H7 (cell line): ENCODE measurements at places on chromosomes 3 and 15.

- DNase-seq = no peak
These were observed 177.0 kb upstream of the ZBTB20 start for GRCh38 chr3:115324056-115324455.

- DNase-seq = no peak
These were observed 27.7 kb upstream of the LRRN1 start for GRCh38 chr3:3771567-3771966.

- DNase-seq = no peak
These were observed 112.6 kb downstream of the FNDC3B start for GRCh38 chr3:172151651-172152649.

- DNase-seq = no peak
These were observed 210.1 kb downstream of the TBC1D2B start for GRCh38 chr15:77867266-77868047.

- DNase-seq = peak; percentile 11
These were observed 626.3 kb upstream of the NAALADL2 start for GRCh38 chr3:174232658-174233429.

DNA sequence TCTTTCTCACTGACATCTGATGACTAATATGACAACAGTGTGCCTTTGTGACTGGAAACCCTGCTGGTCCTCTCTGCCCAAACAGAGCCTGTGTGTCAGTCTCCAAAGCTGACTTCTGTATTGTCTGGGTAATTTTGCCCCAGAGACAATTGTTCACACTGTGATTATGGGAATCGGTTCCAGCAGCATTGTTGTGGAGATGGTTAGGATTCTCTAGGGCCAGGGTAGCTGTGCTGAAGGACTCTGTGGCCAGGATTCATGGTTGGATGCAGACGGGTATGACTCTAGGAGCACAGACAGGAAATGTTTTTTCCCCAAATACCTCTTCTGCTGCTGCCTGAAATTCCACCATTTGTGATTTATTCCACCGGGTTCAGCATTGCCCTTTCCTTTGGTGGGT is 57.5 kb upstream of the ITGA11 start:
- DNase-seq = no peak

DNA sequence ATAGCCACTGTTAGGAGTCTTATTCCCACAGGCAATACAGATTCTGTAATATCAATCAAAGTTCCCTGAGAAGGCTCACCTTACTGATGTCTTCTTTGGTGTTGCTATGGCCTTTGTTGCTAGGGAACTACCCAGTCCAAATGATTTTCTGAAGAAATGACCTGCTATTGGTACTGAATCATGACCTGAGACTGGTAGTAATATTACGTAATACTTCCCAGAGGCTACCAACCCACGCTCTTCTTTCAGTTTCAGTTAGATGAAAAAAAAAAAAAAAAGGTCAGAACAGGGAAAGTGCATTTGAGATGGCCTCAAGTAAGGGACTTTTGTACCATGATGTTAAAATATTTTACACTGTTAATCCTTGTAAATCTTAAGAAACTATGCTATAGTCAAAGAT is 1092.5 kb upstream of the EPHA6 start:
- no peak for DNase-seq

DNA sequence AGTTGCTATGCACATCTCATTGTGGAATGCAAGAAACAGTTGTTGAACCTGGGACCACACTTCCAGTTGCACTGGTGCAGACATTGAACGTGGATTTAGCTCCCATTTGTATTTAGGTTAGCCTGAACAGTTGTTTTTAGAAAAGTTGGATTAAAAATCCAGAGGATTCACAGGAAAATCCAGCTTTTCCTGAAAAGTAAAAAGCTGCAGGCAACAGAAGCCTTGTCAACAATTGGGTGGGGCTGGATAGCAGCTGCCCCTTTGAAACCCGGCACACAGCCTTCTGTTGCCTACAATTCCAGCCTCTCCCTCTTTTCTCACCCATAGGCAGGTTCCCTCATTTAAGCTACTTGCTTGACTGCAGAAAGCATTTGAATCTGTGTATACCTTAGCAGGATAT is 165.3 kb upstream of the TBL1XR1 start:
- DNase-seq = no peak

GRCh38 chr15:39336926-39337325 is 244.0 kb upstream of the THBS1 start:
- no peak for DNase-seq

DNA sequence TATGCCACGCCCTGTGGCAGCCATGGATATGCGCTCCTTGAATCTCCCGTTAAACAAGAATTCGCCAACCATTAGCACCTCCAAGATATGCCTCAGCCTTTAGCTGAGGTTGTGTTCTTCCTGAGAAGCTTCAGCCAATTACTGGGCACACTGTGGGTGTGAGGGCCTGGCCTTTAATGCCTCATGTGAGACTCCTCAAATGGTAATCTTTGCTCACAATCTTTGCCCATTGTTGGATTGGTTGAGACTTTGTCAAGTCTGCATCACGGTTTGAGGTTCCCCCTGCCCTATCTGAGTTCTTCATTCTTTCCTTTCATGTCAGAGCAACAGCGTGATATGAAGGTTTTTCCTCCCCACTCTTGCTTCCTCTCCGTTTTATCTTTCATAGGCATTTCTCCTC is 108.1 kb upstream of the CCDC54 start:
- no peak for DNase-seq

DNA sequence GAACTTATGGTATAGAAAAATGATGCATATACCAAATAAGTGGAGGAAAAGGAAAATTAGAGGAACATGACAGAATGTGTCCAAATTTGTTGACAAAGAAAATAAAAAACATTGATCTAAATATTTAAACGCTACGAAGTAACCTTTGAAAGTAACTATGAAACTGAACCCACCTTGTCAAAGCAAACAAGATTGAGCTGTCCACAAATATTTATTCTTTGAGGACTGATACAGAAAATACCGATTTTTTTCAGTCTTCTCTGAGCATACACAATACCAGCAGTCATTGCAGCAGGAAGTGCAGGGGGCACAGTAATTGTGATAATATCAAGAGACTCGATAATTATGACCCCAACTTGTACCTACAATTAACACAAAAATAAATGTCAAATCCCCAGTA is 40.0 kb downstream of the ATP13A3 start:
- DNase-seq = no peak

- DNase-seq = no peak
These were observed 200.4 kb downstream of the WNT5A start for GRCh38 chr3:55286693-55287092.

DNA sequence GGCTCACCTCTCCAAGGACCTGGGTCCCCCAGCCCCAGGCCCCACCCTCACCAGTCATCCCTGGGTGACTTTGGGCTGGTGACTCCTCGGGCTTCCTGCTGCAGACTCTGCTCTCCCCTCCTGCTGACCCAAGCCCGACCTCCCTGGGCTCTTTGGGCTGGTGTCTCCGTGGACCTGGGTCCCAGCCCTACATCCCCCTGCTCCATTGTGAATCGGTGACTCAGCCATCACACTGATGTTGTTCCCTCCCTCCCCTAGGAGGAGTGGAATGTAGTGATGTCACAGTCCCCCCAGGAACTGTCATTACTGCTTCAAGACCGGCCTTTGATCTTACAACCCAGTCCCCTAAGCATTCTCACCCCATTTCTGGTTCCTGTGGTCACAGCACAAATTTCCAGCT is 83.7 kb downstream of the ADAMTS7 start:
- peak; percentile 70 for DNase-seq

- no peak for DNase-seq
These were observed 67.5 kb upstream of the LRRFIP2 start for GRCh38 chr3:37241880-37242279.

DNA sequence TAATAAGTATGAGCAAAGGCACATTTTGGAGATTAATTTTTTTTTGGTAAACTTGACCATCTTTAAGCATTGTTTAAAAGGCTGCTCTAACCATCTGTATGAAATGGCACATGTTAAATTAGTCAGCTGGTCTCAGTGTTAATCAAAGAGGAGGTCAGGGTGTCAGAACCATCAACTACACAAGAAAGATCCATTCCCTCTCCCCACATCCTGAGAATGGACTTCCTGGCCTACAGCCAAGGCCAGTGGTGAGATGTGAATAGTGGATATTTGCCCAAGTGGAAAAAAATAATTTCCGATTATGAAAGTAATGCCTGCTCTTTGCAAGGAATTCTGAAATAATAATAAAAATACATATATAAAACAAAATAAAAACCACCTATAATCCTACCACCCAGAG is 641.7 kb downstream of the NR2F2 start:
- no peak for DNase-seq

- peak; percentile 68 for DNase-seq
These were observed 10.4 kb downstream of the ATP2B2 start for GRCh38 chr3:10495003-10495402.

GRCh38 chr3:119571688-119572087 is 7.6 kb upstream of the ADPRH start:
- no peak for DNase-seq

DNA sequence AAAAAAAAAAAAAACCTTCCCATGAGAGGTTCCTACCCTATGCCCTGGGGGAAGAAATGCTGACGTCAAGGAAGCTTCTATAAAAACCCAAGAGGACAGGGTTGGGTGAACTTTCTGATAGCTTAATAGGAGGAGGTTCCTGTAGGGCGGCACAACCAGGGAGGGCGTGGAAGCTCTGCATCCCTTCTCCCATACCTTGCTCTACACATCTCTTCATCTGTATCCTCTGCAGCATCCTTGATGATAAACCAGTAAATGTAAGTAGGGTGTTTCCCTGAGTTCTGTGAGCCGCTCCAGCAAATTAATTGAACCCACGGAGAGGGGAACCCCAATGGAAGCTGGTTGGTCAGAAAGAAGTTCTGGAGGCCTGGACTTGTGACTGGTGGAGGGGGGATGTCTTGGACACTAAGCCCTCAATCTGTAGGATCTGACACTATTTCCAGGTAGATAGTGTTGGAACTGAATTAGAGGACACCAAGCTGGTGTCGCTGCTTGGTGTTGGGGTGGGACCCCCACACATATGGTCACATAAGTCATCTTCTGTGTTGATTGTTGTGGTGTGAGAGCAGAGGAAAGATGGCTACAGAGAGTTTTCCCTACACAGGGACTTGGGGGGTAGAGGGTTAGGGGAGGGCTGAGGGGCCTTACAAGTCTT is 91.5 kb downstream of the ST6GAL1 start:
- DNase-seq = no peak
